Activated naive CD8-positive, alpha-beta T cell treated with anti-CD3 and anti-CD28 coated beads, Interleukin-2, amount 10 ng/mL, durations not matched to agents 7 days and 5 days (primary cell): ENCODE measurements at places on chromosomes 4 and X. TPM values are rescaled to one million over a fixed set of nuclear protein-coding genes. Genes with fewer than 3 reads are reported as not detected.

The SLC34A2 gene
- not detected for total RNA-seq

The PNMA6A gene
- 0.97 TPM for total RNA-seq

The RHOXF2B gene
- not detected for total RNA-seq

The NIPAL1 gene
- 1.1 TPM for total RNA-seq

The YIPF7 gene
- total RNA-seq, result not detected

The TCP11X1 gene
- total RNA-seq, result not detected

The CNGA1 gene
- total RNA-seq, result not detected

The ARMCX2 gene
- total RNA-seq, result 10.9 TPM

The TRPC5OS gene
- total RNA-seq, result not detected

The TRIM75 gene
- total RNA-seq, result not detected

The MAB21L2 gene
- not detected for total RNA-seq

The CCDC120 gene
- total RNA-seq, result 9.0 TPM
